ENCODE measurements at places on chromosomes 5 and 9.

DNA sequence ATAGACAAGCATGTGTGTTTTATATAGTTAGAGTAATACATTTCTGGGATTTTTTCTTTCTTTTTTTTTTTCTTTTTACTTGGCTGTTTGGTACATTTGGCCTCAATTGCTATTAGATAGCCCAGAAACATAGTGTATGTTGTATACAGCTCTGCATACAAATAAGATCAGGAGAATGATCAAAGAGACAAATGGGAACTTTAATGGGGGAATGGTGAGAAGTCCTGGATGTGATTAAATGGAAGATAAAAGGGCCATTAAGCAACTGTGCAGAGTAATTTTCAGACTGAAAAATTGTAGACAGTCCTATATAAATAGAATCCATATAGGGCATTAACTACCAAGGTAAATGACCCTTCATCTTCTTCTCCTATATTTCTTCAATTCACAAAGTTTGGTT, 575.6 kb downstream of the EBF1 start:
- no peak for DNase-seq

DNA sequence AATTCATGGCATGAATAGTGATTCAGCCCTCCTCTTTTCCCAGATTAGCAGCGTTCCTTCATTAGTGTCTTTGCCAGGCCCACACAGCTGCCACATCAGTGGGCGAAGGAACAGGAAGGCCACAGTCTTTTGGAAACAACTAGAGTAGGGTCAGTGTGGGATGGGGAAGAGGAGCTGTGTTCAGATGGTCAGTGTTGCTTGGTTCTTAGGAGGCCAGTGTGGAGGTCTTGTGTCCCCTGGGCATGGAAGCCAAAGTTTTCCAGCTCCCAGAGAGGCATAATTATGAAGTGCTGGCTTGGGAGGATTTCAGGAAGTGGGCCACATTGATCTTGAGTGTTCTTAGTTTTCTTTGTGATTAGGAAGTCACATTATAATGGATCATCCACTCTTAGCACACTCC, 269.6 kb downstream of the PSAT1 start:
- no peak for DNase-seq

- no peak for DNase-seq
Measured at GRCh38 chr5:170486371-170486770, 17.4 kb upstream of the KCNIP1 start.

DNA sequence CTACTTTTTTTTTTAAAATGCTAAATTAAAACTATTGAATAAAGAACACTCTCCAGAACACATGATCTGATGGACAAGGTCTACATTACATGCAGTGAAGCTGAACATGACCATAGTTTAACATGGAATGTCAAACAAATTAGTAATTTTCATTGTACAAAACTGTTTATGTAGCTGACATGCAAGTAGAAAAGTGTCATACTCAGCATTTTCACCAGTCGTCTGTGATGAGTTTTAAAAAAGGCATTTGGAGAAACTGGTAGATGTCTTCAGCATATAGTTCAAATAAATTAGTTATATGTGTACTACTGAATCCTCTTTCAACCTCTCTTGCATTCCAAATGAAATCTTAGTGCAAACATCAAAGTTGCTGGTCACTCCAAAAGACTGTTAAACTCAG, 301.9 kb downstream of the FER start:
- no peak for DNase-seq

GRCh38 chr5:94081088-94081487, 339.7 kb upstream of the POU5F2 start:
- DNase-seq, result no peak

DNA sequence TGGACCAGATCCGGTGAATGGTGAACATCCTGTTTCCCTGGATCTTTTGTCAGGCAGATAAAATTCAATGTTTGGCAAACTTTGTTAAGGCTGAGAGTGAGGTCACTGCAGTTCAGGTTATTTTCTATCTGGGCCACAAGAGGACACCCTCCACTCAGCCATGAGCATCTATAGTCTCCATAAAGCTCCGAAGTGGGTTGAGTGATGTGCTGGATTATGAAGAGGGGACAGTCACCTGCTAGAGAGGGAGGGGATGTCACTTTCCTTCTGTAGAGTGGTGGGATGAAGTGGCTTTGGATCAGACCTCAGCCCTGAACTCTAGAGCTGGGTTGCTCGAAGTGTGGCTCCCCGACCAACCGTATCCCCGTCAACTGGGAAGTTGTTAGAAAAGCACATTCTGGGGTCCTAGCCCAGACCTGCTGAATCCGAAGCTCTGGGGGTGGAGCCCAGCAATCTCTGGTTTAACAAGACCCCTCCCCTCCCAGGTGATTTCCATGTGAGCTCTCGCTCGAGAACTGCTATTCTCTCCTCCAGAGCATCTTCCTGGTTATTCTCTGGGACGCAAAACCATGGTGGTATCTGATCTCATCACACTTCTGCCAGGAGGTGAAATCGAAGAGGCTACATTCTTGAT, 31.8 kb upstream of the FGF1 start:
- no peak for DNase-seq

GRCh38 chr9:36872641-36873040, 161.4 kb downstream of the PAX5 start:
- DNase-seq, result no peak

DNA sequence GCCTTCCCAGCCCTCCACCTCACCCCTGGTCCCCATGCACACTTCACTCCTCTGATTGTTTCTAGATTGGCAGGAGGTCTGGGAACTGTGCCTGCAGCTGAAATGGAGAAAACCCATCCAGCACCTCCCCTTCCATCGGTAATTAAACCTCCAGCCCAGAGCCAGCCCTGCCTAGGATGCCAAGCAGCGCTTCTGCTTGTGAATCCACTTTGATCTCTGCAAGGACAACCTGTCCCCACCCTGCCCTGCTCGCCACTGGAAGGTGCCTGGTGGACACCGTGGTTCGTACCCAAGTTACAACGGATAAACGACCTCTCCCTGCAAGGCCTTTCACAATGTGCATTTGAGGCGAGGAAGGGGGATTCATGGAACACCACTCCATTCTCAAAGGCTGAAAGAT, 50.6 kb downstream of the IRX2 start:
- DNase-seq, result no peak

- no peak for DNase-seq
Measured at GRCh38 chr5:139061856-139062255, 136.3 kb downstream of the SIL1 start.

DNA sequence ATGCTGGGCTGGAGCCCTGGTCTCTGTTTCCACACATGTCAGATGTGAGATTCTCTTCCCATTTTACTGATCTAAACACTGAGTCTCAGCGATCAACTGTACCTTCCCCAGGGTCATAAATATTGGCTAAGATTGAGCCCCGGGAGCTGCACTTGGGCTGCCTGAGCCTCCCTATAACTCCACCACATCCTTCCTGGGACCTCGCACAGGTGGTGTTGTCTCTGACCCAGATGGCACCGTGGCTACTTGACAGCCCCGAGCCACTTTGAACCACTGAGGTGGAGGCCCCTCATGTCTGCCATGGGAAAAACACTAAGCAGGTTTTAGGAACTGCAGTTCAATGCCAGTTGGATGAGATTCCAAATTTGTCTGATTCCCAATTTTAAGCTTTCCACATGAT, 586.5 kb downstream of the IRX1 start:
- no peak for DNase-seq

DNA sequence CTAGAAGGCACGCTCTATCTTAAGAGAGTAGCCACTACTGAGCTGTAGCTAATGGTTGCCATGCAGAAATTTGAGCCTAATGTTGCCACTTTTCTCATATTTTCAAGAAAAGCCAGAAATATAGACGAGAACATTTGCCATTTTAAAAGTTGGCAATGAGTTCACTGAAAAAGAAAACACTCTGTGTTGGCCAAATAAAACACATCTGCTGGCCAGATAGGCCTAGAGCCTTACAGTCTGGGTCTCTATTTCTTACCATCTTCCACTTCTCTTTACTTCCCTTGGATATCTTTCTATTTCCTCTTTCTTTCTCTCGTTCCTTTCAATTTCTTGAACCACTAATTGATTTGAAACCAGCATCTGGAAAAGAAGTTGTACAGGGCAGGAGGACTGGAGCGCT, 36.6 kb upstream of the VCAN start:
- DNase-seq, result no peak

All from activated T-cell treated with anti-CD3 and anti-CD28 coated beads for 1 hour (primary cell).